ENCODE measurements at places on chromosomes 1 and 21. TPM values are rescaled to one million over a fixed set of nuclear protein-coding genes. Genes with fewer than 3 reads are reported as not detected.

Gene RAD54L
- 5.6 TPM for total RNA-seq

Gene AK2
- 185 TPM for total RNA-seq

Gene TTF2
- total RNA-seq: 18.2 TPM

Gene PTGFR
- total RNA-seq: 16.9 TPM

Gene VANGL2
- 0.28 TPM for total RNA-seq

Gene OR14K1
- total RNA-seq: not detected

Gene LAPTM5
- total RNA-seq: 0.28 TPM

Gene PLA2G4A
- 49.9 TPM for total RNA-seq

Gene SLC25A44
- 4.8 TPM for total RNA-seq

Gene GUCA2B
- not detected for total RNA-seq

Gene INKA2
- total RNA-seq: 30.7 TPM

Gene MKNK1
- total RNA-seq: 13.8 TPM

Gene FAM163A
- total RNA-seq: not detected

Gene SLC9C2
- not detected for total RNA-seq

Gene LAMTOR5
- 106 TPM for total RNA-seq

Gene MAP10
- total RNA-seq: 0.96 TPM

Gene HCRTR1
- total RNA-seq: not detected

Gene RNF186
- total RNA-seq: not detected

Gene BACE2
- total RNA-seq: 25.5 TPM

Gene PODN
- total RNA-seq: 5.6 TPM

Gene ZNF644
- 45.7 TPM for total RNA-seq

Gene EFNA1
- 1.4 TPM for total RNA-seq

Gene WDR64
- total RNA-seq: not detected

Gene PDC
- total RNA-seq: 0.38 TPM

Gene TFF2
- total RNA-seq: not detected

Gene LCE1C
- total RNA-seq: not detected

Gene RAB25
- not detected for total RNA-seq

Gene SUCO
- 42.0 TPM for total RNA-seq

Gene CFHR3
- total RNA-seq: not detected

Gene MAP3K7CL
- total RNA-seq: 41.8 TPM

Gene RO60
- total RNA-seq: 178 TPM

Gene HTR6
- not detected for total RNA-seq

Gene FCGR2B
- total RNA-seq: not detected

Gene LMOD1
- 25.7 TPM for total RNA-seq

Gene RIPPLY3
- not detected for total RNA-seq

Gene ZNF695
- 0.56 TPM for total RNA-seq

Gene ERMAP
- 12.4 TPM for total RNA-seq

Gene IL12RB2
- total RNA-seq: not detected

Gene TCHHL1
- total RNA-seq: not detected

Gene DSCAM
- total RNA-seq: not detected
